ENCODE measurements at places on chromosomes 7 and 10.
A peak's percentile ranks its signal among the peaks of the same experiment; 100 is the strongest.

DNA sequence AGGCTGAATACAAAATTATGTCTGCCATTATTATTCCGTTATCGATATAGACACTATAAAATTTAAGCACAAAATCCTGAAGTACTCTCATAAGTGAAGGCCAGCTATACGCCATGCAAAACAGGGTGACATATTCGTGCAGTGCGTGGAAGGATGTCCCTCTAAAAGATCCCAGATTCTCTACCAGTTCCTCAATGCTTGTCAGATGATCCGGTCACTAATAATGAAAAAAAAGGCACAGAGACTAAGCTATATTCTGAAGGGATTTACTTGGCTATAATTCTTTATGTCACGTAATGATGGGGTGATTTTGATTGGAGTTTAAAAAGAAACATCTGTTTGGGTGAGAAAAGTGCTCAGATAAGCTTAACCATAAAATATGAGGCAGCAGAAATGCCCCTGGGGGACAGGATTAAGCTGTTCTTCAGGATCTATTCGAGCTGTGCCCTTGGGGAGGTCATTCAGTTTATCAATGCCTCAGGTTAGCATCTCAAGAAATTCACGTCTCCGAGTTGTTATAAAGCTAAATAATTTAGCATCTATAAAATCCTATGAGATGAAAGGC is 229.7 kb upstream of the PITRM1 start:
- no peak for DNase-seq

GRCh38 chr10:91046869-91047268 is 126.0 kb upstream of the ANKRD1 start:
- DNase-seq, result no peak

DNA sequence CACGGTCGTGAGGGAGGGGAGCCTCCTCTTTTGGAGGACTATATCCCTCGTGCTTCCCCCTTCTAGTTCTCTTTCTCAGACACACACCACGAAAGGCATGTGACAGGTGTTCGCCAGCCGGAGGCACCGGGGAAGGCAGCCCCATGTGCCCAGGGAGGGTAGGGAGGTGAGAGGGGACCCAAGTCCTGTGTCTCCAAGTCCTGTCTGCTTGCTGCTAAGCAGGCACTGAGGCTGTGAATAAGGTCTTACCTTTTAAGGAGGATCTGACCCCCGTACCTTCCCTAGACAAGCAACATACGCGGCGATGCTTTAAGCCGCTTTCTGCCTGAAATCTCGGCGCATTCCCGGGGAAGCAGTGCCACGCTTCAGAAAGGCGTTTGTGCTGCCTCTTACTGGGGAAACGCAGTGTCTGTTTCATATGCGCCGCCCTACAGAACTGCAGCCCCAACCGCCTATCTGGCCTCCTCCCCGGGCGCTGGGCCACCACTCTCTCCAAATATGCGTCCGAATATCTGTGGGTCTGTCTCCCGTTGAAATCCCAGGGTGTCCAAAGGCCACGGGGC is 770 bp downstream of the PLXNA4 start:
- peak; percentile 56 for DNase-seq

DNA sequence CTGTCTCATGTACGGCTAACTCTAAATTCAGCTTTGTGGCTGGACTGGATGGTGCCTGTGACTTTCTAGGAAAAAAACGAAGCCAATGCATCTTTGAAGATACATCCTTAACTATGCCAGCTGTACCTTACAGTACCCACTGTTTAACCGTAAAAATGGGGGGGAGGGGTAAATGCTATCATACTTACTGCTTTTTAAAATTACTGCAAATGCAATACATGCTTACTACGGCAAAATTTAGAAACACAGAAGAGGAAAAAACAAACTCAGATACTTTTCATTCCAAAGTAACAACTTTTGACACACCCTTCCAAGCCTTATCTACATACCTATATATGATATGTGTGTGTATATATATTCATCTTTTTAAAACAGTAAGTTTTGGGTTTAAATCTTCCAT is 20.4 kb upstream of the GLCCI1 start:
- no peak for DNase-seq

DNA sequence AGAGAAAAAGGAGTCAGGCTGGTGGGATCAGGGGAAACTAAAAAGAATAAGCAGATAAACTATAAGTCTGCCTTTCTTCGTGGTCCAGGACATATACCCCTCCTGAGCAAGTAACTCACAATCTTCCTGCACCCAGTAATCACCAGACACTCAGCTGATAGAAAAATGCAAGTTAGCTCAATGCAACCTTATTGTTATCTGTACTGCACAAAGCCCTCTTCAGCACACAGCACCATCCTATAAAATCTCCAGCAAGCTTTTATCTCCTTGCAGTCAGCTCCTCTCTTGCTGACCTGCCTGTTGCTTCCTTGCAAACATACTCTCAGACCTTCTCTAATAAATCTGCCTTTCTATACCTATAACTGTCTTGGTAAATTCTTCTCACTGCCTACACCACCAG is 6.7 kb downstream of the SLC37A3 start:
- DNase-seq, result no peak

- no peak for DNase-seq
Observed at GRCh38 chr10:88933564-88933963, 19.0 kb downstream of the ACTA2 start.

GRCh38 chr10:47309408-47310089 is 9.6 kb downstream of the GDF10 start:
- no peak for DNase-seq

GRCh38 chr7:28687537-28687936 is 270.6 kb downstream of the TRIL start:
- no peak for DNase-seq

DNA sequence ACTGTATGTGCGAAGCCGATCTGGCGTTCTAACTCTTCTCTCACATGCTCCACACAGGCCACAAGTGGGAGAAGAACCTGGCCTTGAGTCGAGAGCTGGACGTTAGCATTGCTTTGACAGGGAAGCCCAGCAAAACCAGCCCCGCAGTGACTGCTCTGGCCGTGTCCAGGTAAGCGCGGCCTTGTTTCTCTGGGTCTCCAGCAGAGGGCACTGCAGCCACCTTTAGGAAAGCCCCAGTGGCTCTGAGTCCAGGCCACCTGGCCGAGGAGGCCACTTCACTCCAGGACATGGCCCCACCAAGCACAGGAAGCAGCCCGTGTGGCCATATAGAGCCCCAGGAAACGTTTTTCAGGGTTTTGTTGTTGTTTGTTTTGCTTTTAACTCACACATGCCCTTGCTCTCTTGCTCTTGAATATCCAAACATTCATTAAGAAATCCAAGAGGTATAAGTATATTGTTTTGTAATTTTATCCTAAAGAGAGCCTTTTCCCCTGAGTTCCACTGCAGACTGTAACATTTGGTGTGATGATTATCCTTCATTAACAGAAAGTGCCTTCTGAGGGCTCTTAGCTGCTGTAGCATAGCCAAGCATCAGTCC is 41.8 kb upstream of the LRRC18 start:
- peak; percentile 14 for DNase-seq

GRCh38 chr10:121078036-121078435 is 226.9 kb downstream of the WDR11 start:
- no peak for DNase-seq

DNA sequence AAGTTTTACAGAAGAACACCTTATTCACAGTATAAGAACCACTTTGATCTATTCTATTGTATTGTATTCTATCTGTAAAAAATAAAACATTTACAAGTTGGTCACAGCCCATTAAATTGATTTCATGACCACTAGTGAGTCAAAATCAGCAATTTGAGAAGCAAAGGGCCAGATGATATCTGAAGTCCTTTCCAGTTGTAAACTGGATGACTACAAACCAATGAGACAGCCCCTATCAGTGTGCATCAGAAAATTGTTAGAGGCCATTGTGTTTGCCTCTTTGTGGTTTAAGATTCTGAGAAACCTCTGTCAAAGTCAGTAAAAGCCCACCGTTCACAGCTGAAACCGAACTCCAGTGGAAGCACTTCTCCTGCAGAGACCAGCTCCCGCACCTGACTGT is 54.8 kb downstream of the TBXAS1 start:
- no peak for DNase-seq

- no peak for DNase-seq
Observed at GRCh38 chr10:58952162-58952601, 224.3 kb upstream of the PHYHIPL start.

GRCh38 chr7:151629713-151630272 is 110.1 kb upstream of the RHEB start:
- DNase-seq, result no peak

- DNase-seq, result no peak
Observed at GRCh38 chr7:11636274-11636673, 195.7 kb downstream of the THSD7A start.

GRCh38 chr10:48184224-48184623 is 90.3 kb downstream of the FRMPD2 start:
- no peak for DNase-seq
